Stimulated activated CD4-positive, alpha-beta T cell treated with anti-CD3 and anti-CD28 coated beads, TNF-alpha, amount 100 ng/mL, for 24 hours (primary cell): ENCODE measurements at places on chromosomes 4 and X.

GRCh38 chrX:19156186-19156585, 33.9 kb upstream of the ADGRG2 start:
- DNase-seq = no peak

- no peak for DNase-seq
These were observed at the start of gene UGT2A3 for GRCh38 chr4:68951078-68951805. TSS of gene UGT2A3 (minus strand) at chr4:68951804. CDS start at chr4:68951760, 44 bp downstream.

DNA sequence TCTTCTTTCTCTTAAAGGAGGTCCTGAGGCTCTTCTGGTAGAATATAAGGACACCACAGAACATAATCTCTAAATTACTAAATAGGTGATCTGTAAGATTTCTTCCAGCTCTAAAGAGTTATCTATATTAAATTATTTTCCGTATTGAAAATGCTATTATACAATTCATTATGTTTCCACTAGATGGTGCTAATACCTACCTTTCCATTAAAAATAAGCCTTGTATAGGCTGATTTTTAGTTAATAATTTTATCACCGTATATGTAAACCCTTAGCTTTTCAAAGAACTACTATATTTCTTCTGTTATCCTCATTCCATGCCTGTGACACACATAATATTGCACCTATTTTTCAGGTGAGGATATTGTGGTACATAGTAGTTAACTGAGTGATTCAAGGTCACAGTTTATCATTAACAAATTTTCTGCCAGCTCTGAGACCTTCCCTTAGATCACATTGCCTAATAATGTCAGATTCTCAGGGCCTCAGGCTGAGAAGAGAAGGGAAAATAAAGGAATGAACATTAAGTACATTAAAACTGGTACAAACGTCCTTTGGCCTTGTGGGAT, 138.8 kb downstream of the TEX11 start:
- DNase-seq = no peak

GRCh38 chrX:39853417-39854030, 244.2 kb downstream of the BCOR start:
- no peak for DNase-seq

DNA sequence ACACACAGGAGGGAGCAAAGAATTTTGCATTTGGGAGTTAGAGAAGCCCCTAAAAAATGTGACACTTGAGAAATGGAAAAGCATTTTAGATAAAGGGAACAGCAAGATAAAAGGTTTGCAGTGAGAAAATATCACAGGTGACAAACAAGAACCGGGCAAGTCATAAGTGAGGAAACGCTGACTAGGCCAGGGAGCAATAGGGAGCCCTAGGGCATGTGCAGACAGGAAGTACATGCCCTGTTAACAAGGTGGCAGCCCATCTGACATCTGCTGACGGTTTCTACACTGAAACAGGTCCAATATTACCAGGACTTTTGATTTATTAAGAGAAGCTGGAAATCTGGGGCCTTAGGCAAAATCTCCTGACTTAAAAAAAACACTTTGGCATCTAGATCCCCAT, 4.0 kb upstream of the IL13RA1 start:
- DNase-seq = no peak

DNA sequence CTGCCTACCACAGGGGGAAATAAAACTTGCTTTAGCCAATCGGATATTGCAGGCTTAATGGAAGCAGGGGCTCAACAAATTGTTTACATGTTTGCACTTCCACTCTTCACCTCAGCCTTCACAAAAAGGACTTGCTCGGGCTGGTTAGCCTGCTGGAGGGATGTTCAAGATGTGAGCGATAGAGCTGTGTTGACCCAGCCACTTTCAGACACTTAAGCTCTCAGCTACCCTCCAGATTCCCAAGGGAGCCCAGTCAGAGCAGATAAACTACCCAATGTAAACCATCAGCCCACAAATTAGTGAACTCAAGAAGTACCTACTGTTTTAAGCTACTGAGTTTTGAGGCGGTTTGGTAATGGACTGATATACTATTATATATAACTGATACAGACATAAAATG, 508.4 kb upstream of the FTHL17 start:
- no peak for DNase-seq

GRCh38 chrX:115499112-115499805, 61.7 kb upstream of the PLS3 start:
- DNase-seq = no peak

DNA sequence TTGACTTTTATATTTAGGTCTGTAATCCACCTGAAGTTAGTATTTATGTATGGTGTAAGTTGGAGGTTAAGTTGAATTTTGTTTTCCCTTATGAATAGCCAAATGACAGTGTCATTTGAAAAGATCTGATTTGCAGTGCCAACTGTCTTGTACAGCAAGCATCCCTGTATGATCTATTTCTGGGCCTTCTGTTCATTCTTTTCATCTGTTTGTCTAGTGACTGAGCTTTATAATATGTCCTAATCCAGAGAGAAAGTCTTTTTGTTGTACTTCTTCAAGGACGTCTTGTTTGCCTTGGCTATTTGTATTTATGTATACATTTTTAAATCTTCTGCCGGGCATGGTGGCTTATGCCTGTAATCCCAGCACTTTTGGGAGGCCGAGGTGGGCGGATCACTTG, 39.6 kb downstream of the CDKL5 start:
- no peak for DNase-seq
